ENCODE measurements at places on chromosomes 2 and 18.

GRCh38 chr18:75025573-75025972, 183.4 kb downstream of the PTGR3 start:
- DNase-seq = no peak

- DNase-seq = peak; percentile 46
Measured at GRCh38 chr2:85887566-85888019, 1.2 kb downstream of the ST3GAL5 start.

DNA sequence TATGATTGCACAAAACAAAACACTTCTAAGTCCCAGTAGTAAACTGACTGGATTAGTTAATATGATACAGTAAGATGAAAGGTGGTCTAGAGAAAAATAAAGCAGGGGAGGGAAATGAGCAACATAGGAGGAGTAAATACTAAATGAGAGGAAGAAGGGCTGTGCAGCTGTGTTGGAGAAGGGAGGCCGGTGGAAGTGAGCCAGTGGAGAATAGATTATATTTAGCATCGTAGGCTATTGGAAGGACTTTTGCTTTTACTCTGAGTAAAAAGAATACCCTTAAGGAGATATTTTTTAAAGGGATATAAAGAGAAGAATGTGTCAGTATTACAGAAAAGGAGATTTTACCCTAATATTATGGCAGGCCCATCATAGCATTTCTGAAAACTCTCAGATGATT, 12.7 kb downstream of the WDR75 start:
- no peak for DNase-seq

GRCh38 chr2:208265371-208265800, 669 bp upstream of the PIKFYVE start:
- peak; percentile 58 for DNase-seq

GRCh38 chr18:9417073-9417851, 58.1 kb upstream of the RALBP1 start:
- no peak for DNase-seq

GRCh38 chr2:47174733-47175361, 19.7 kb upstream of the STPG4 start:
- DNase-seq = peak; percentile 45

GRCh38 chr18:31291688-31292087, 26.3 kb upstream of the DSG1 start:
- no peak for DNase-seq

DNA sequence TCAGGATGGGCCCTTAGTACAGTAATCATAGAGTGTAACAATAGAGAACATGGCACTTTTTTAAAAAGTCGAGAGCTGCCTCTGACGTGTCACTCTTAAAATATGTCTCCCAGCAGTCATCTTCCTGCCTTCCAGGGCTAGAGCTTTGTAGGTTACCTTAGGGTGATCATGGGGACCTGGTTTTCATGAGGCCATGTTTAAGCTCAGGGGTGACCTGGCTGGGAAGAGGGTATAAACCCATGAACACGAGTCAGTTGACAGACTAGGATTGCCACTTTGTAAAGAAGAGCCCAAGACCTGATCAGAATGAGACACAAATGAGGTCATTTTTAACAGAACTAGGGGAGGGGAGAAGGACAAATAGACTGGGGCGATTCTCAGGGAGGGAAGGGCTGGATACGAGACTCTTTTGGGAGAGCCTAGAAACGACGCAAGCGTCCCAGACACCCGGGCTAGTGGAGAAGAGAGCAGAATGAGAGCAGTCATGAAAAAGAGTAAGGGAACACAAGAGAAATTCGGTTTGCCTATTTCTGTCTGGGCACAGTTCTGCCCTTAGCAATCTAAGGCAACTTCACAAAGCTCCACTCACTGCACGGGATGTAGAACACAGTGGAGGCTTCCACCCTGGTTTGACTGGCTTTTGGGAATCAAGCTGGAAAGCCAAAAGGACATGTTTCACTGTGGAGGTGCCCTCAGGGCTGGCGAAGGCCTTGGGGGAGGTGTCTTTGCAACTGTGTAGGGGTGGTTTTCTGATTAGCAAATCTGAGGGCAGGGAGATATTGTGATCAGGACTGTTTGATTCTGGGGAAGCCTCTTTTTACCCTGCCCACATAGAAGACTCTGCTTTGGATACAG, 1.8 kb upstream of the RAB31 start:
- DNase-seq = no peak

DNA sequence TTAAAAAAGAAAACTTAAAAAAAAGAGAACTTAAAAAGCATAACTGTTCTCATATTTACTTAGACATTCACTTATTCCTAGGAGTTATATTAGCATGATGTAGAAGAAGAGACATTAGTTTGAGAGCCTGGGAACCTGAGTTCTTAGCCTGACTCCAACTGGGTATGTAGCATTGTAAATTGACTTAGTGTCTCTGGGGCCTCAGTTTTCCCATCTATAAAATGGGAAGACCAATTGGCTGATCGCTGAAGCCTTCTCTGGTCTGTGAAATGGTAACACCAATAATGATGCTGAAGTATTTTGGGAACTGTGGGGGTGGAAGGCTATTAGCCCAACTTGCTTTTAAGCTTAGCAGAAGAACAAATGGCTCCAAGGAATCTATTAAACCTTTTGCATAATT, 55.9 kb downstream of the CABLES1 start:
- DNase-seq = no peak

GRCh38 chr18:7622721-7623120, 55.6 kb downstream of the PTPRM start:
- no peak for DNase-seq

- no peak for DNase-seq
Measured at GRCh38 chr2:86621280-86621943, 2.3 kb downstream of the RNF103 start.

DNA sequence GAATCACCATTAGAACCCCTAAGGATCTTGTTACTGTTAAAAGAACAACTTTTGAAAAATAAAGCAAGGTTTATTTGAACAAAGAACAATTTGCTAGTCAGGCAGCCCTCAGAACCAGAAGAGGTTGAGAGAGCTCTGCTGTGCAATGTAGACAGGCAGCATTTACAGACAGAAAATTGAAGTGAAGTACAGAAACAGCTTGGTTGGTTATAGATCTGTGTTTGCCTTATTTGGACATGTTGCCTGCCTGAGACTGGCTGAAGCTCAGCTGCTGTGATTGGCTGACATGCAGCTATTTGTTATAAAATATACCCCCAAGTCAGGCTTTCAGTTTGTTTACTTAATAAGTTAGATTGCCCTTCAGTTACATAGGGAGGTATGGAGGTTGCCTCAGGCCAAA, 12.5 kb downstream of the MSTN start:
- no peak for DNase-seq

GRCh38 chr2:218822622-218823021, 9.0 kb downstream of the PRKAG3 start:
- DNase-seq = no peak

DNA sequence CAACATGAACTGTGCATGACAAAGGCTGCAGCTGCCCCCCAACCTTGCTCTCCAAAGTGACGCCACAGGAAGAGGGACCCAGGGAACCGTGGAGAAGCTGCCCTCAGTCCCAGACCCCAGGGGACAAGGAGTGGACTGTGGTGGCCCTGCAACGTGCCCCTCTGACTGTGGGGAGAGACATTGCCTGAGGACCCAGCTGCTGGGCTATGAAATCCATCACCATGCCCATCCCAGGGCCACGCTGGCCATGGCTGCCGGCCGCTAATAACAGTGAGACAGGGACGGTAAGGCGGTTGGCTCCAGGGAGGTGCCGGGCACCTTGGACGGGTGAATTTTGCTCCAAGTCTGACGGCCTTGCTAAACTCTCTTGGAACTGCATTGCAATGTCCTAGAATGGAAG, 211.3 kb upstream of the HDAC4 start:
- DNase-seq = no peak

GRCh38 chr18:56541793-56542192, 96.6 kb downstream of the TXNL1 start:
- no peak for DNase-seq

DNA sequence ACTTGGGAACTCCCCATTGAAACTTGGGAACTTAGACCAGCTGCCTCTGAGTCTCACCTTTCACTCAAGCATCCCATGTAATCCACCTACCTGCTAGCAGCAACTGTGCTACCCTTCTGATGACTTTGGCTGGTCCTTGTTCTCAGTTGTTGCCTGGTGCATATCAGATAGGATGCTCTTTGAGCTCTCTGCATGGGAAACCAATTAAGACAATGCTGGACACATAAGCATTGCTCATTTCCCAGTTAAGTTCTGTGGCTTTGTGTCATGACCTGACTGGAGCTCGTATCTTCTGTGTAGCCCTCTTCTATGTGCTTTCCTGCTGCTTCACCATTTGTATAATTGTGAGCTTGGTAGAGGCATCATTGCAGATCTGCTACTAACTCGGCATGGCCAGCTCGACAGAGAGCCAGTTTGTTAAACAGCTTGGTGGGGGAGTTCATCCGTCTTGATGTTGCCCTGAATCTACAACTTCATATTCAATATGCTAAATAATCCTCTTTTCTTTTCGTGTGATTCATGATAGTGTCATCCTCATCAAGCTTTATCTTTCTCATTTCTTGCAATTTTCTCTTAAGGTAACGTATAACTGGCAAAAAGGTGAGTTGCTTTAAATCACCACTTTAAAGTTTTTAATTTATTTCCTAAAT, 447.5 kb upstream of the SLC14A2 start:
- DNase-seq = no peak

DNA sequence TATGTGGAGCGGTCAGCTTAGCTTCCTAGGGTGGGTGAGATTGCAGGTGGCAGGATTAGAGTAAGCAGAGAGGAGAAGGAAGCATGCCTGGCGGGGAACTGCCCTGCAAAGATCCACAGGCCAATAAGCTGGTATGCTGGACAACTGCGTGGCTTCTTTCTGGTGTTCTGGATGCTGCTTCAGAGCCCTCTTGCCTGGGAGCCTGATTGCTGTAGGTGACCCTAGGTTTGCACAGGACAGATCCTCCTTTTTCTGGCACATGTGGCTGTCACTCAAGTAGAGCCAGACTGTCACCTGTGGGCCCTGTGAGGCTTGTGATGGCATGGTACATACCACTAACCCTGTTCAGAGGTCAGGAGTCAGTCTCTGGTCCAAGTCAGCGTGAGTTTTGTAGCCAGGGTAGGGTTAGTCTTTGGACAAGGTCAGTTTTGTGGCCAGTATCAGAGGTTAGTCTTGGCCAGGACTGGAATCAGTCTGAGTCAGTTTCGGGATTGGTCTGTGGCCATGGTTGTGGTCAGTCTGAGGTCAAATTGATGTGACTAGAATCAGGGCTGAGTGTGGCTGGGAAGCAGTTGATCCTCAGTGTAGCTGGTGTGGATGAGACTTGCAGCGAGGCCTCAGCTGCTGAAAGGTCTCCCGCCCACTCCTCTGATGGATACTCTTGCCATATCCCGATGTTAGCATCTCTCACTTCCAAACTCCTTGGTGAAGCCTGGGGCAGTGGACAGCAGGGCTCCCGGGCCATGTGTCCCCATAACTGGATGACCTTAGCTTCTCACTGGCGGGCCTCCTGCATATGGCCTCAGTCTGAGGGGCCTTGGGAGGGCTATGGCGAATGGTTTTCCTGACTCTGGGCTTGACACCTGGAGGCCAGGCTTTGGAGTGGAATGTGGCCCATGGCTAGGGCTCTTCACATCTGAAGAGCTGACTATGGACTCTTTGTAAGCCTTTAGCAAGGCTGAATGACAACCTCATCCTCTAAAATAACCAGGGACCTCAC, 260.5 kb downstream of the DYSF start:
- DNase-seq = no peak

DNA sequence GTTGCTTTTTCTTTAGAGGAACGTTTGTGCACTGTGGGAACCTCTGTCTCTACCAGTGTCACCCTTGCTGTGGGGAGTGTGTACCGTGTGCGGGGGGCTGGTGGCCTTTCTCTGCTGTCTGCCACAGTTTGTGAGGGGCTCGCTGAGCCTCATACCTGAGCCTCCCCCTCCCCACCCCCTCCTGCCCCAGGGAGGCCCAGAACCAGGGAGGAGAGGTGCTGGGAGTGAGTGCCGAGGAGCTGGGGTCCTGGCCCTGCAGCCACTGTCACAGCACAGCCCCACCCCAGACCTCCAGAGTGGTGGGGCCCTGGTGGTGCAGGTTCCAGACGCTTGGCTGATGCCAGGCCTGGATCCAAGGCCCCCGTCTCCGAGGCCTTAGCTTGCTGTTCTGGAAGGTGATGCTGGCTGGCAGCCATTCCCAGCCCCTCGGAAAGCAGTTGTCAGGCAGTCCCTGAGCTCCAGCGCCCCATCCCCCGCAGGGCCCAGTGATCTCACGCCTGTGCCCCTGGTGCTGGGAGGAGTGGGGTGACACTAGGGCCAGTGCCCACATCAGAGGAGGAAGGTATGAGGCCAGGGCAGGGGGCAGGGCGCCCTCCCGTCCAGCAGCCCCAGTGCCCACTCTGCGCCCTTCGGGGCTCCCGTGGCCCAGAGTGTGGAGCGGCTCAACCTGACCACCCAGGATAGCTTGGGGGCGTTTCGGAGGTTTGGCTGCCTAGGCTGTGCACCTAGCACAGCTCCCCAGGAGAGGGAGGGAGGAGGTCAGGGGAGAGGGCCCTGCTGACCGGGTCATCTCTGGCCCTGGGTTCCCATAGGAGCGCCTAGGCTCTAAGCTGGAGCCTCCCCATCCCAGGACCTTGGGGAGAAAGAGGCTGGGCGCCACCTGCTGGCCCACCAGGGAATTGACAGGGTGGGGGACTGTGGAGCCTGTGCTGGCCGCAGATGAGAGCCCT, 53.0 kb upstream of the ALPP start:
- DNase-seq = peak; percentile 42

DNA sequence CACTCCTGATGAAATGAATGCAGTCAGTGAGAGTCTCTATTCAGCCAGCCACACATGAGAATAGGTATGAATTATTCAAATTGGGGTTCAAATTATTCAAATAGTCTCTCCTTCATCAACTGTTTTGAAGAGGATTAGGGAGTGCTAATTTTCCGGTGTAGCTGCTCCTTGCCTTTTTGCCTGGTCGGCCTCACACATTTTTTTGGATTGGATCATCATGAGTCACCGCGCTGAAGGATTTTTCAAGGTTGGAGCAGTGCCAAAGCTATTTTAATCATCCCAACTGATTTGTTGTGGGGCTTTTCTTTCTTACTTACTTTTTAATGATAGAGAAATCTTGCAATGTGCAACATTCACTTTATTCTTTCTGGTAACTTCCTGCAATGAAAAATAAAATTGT, 2.4 kb upstream of the DTNA start:
- no peak for DNase-seq

DNA sequence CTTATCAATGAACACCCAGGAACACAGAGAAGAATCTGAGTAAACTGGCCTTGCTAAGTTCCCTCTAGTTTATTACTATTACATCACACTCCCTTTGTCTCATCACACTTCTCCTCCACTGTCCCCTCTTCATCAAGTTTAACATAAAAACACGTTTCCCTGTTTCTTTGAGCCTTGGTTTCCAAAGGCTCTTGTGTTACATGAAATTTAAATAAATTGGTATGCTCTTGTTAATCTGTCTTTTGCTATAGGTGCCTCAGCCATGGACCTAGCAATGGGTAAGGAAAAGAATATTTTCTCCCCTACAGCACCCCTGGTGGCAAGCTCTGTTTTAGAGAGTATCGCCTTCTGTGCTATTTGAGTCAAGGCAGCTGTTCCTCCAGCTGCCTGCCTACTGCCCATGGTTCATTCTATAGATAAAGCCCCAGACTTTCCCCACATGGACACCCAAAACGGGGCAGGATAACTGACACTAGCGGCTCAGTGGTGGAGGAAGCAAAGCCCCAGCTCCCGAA, 31.8 kb downstream of the TGIF1 start:
- no peak for DNase-seq
